Stimulated activated CD4-positive, alpha-beta T cell treated with anti-CD3 and anti-CD28 coated beads, Interleukin-1b, Interleukin-23, amount 100 ng/mL, for 24 hours (primary cell): ENCODE measurements at places on chromosomes 11 and 22.

DNA sequence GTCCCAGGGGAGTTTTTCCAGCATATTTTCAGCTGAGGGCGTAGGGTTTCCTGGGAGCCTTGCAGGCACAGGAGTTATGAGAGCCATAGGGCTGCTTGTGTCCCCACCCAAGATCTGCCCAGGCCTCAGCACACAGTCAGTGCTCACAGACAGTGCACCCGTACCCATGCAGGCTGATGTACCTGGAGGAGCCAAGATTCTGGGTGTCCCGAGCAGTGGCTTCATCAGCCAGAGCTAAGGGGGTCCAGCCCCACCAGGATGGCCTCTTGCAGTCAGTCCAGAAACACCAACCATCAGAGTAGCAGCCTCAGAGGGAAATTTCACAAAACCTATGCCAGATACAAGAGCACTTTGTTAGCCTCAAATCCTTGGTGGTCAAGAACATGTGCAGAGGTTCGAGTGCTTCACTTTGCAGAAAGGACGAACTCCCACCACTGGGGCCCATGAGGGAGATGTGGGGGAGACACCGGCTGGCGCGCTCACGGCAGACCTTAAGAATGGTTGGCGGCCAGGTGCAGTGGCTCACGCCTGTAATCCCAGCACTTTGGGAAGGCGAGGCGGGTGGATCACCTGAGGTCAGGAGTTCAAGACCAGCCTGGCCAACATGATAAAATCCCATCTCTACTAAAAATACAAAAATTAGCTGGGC, 43.8 kb upstream of the RTL6 start:
- DNase-seq, result no peak

- no peak for DNase-seq
Observed at GRCh38 chr22:50676180-50676636, 3.6 kb downstream of the SHANK3 start.

GRCh38 chr11:114321621-114322257, 25.5 kb downstream of the NNMT start:
- DNase-seq, result no peak

DNA sequence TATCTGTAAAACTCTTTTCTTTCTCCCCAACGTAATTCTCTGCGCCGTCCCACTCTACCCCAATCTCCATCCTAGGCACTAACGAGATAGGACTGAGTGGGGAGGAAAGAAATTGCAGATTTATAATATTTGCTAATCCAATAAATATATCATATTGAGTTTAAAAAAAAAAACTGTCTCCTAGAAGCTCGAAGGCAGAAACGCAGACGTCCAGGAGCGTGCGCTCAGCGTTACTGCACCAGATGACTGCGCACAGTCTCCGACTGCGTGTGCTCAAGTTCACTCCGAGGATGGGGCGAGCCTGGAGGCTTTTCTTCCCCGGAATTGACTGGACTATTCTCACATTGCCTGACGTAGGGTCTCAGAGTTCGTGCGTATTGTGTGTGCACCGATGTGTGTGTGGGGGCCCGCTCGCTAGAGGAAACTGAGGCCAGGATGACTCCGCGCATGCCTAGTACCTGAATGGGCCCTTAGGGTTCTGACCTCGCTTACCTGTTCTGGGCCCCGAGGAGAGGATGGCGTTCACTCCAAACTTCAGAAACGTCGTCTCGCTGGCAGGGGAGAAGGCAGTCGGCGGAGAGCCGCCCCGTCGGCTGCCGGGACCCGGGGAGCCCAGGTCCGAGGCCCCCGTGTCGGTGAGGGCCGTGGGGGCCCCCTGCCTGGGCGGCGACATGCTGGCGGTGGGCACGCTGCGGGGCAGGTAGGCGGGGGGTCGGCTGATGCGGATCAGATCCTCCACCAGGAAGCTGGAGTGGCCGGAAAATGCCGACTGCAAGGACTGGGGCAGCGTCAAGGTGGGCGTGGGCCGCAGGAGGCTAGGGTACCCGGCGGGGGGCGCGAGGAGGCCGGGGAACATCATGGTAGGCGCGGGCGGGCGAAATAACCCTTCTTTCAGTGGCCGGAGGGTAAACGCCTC, 551 bp downstream of the DBX1 start:
- DNase-seq, result no peak

- no peak for DNase-seq
Observed at GRCh38 chr11:61120099-61120705, 17.9 kb downstream of the CD5 start.

DNA sequence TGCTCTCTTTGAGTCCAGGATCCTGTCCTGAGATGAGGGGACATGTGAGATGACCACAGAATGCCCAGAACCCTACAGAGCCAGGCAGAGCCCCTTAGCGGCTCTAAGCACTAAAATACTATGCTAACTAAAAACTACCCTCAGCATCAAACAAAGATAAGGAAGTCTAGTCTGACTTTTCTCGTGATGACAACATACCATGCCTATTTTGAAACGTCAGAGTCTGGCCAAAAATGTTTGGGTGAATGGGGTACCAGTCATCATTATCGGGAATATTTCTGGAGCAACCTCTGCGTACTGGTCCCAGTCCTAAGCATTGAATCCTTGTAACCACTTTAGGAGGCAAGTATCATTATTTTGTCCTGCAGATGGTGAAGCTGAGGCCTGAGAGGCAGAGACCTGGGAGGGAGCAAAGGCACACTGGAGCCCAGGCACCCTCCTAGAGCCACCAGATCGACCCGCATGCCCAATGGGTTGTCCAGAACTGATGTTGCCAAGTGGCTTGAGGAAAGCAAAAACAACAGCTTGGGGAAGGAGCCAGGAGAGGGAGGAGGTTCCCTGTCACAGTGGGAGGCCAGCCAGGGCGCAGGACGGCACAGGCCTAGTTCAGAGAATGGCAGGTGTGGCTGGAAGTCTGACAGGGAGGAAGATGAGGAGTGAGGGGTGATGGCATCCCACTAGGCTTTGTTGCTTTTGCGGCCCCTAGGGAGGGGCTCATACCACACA, 7.2 kb upstream of the OSM start:
- no peak for DNase-seq

- no peak for DNase-seq
Observed at GRCh38 chr22:38016182-38017151, 32.1 kb upstream of the SOX10 start.

GRCh38 chr22:46576556-46577367, 39.3 kb upstream of the CELSR1 start:
- peak; percentile 45 for DNase-seq
